ENCODE measurements at places on chromosomes 5 and 9.
A peak's percentile ranks its signal among the peaks of the same experiment; 100 is the strongest.

DNA sequence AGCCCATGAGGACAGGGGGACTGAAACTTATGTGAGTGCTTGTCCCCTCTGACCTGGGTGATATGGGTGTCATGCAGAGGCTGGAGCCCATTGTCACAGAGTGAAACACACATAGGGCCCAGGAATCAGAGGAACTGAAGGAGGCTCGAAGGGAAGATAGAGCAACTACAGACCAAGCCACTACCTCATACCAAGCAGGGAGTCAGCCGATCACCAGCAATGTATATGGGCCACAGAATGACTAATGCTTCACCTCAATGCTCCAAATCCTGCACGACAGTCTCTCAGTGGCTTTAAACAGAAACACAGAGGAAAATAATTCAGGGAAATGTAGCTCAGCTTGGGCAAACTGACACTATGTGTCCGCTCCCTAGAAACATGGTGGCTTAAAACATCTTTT is 8.9 kb upstream of the FBXW11 start:
- no peak for DNase-seq

DNA sequence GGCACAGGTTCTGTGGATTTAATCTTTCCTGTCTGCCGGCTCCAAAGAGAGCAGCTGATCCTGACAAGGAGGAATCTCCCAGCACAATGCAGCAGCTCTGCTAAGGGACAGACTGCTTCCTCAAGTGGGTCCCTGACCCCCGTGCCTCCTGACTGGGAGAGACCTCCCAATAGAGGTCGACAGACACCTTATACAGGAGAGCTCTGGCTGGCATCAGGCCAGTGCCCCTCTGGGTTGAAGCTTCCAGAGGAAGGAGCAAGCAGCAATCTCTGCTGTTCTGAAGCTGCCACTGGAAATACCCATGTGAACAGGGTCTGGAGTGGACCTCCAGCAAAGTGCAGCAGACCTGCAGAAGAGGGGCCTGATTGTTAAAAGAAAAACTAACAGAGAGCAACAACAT is 630.2 kb upstream of the FTMT start:
- no peak for DNase-seq

DNA sequence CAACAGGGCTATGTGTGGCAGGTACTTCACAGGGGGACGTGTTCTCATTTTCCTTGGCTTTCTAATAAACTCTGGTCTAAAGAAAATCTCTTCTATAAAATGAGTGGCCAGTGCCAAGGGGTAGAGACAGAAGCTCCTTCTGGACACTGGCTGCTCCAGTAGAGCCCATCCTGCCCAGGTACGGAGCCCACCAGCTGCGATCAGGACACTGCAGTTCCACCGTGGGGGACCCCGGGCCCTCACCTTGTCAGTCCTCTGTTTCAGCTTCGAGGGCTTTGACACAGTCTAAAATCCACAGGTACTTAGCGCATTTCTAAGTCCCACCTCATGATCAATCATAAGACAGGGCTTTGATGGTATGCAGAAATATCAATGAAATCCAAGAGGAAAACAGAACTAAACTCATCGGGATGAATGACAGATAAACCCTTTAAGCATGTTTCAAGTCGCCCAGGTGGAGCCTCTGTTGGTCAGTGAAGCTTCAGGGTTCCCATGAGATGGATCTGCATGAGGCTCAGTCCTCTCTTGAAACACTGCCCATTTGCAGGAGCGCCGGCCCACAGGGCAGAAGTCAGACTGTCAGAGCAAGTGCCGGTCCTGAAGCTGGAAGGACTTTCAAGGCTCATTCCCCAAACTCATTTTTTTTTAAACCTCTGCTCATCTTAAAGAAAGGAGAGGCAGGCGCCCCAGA is 20.3 kb upstream of the TERT start:
- no peak for DNase-seq

DNA sequence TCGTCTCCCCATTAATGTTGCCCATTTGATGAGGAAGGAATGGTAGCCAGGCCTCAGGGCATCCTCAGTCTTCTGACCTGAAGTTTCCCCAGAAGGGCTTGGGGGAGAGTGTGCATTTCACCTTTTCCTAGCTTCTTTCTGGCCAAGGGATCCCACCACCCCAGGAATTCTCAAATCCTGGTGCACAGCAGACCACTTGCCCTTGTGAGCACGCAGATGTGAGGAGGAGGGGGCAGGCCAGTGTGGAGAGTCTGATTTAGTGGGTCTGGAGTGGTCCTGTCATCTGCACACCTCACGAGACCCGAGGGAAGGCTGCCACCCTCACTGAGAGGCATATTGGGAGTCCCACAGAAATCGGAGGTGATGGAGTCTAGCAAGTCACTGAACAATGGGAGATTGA is 64.3 kb downstream of the CXXC5 start:
- DNase-seq, result no peak

- no peak for DNase-seq
Measured at GRCh38 chr9:119951090-119951489, 581.9 kb upstream of the BRINP1 start.

DNA sequence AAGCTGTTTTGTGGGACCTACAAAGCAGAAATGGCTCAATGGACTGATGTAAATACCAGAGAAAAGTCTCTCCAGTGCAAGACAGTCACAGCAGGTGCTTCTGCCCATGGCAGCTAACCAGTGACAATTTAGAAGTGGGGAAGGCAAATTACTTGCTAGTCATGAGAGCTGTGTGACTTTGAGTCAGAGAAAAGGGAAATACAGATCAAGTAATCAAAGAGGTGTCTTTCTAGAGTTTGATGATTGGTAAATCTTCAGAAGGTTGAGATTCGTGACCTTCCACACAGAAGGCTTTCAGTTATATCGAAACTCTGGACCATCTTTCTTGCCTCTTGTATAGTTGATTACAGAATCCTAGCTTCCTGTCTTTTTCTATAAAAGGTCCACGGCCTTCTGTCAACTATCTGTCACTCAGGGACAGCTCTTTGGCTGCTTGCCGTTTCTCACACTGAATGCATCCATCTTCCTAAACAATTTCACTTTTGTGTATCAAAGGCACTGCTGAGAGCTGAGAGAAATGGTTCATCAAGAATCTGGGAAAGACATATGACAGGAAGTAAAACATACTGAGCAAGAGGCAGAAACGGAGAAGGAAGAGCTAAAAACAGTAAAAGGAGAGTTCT is 993.9 kb upstream of the ACO1 start:
- DNase-seq, result no peak

GRCh38 chr5:173963182-173963838 is 25.7 kb upstream of the C5orf47 start:
- DNase-seq, result no peak

DNA sequence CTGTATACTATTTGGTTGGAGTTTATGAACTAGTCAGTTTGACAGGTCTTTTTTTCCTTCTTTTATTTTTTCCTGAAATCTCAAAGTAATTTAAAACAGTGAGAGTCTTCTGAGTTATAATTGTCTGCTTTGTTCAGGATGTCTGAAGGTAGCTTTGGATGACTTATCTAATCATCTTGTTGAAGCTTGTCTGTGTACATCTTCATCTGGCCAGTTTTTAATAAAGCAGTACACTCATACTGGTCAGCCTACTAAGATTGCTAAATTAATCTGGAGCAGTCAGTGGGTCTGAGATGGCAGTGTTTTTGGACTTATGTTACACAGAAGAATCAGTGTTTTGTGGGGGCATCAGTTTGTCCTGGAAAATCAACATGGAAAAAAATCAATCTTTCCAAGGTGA is 482.4 kb downstream of the CDH10 start:
- no peak for DNase-seq

- DNase-seq, result no peak
Measured at GRCh38 chr5:127358284-127358683, 67.7 kb downstream of the MEGF10 start.

- DNase-seq, result no peak
Measured at GRCh38 chr9:134002796-134003195, 10.7 kb upstream of the VAV2 start.

DNA sequence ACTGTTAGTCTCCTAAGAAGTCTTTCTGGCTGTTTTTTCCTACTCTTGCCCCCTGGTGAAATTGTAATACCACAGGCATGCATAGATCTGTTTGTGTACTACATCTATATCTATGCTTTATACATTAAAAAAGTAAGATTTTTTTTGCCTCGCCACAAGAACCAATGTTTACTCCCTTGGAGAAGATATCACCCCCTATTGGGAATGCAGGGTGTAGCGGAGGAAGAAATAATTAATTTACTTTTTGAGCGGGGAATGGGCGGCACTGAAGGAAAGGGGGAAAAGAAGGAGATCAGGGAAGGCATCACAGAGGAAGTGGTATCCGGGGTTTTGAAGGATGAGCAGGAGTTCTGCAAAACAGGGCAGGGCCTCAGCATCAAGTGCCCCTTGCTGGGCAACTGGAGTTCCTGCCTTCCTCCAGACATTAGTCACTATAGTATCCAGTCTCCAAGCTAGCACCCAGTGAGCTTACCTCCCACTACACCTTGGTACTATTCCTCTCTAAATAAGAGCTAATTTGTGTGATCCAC is 134.9 kb downstream of the GABBR2 start:
- no peak for DNase-seq

GRCh38 chr5:176743136-176743861 is 67.1 kb upstream of the UNC5A start:
- no peak for DNase-seq

DNA sequence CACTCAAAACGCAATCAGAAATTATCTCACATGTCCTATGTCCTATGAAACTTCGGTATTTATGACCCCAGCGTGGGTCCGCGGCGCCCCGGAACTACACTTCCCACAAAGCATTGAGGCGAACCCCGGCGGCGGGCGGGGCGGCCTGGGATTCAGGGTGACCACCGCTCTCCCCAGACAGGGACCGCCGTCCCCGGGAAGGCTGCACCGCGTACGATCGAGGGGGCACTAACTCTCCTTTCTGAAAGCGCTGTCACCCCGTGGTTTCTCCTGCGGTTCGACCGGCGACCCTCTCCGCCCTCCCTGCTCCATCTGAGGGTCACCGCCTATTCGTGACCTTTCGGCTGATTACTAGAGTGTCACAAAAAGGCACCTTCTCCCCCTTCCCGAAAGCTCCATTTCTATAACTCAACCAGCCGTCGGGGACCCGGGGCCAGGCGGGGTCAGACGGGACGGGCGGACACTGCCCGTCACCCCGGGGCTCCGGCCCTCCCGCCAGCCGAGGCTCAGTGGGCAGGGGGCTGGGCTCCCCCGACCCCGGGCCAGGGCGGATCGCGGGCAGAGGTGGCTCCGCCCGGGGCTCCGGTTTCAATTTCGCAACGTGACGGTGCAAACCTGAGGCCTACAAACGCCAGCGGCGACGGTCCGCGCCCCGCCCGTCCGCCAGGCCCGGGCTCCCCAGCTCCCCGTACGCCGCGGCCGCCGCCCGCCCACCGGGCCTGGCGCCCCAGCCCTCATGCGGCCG is 1.3 kb downstream of the ECPAS start:
- peak; percentile 57 for DNase-seq

DNA sequence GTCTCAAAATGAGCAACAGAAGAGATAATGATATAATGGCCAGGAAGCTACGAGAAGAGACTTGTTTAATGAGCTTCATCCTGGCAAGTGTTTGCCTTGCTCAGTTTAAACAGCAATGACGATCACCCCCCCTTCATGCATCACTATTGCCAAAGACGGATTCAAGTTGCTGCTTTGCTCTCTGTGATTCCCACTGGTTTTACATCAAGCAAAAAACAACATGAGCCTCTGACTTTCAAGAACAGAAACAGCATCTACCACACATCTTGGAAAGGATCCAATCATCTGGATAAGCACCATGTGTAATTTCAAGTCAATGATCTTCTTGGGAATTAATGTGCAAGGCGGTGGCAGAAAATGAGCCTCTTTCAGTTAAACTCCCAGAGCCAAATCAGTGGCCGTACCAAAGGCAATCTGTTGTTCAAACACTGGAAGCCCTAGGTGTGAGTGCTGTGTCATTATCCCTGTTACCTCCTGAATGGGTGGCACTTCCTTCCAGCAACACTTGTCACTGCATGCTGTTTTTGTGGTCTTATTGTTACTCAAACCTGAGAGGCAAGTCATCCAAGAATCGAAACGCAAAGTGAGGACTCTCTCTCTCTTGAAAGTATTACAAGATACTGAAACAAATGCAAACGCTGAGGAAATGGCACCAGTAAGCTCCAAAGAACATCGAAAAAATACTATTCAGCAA is 72.8 kb downstream of the MED27 start:
- peak; percentile 4 for DNase-seq

DNA sequence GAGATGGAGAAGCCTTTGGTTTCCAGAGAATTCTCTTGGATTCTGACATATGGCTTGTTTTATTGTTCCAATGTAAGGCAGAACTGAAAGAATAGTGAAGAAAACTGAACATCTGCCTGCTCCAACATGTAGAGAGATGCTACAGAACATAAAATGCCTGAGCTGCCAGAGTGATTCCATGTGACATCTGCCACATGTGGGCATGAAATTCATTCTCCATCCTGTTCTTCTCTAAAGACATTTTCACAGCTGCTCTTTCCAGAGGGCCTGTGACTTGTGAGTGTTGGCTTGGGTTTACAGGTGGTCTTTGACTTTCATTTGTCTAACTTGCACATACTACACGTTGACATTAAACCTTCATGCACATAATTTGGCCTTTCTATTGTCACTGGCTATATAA is 33.7 kb upstream of the TXN start:
- no peak for DNase-seq

- no peak for DNase-seq
Measured at GRCh38 chr5:118379470-118379869, 608.9 kb downstream of the DTWD2 start.

- no peak for DNase-seq
Measured at GRCh38 chr5:171445644-171446516, 26.4 kb downstream of the FGF18 start.

DNA sequence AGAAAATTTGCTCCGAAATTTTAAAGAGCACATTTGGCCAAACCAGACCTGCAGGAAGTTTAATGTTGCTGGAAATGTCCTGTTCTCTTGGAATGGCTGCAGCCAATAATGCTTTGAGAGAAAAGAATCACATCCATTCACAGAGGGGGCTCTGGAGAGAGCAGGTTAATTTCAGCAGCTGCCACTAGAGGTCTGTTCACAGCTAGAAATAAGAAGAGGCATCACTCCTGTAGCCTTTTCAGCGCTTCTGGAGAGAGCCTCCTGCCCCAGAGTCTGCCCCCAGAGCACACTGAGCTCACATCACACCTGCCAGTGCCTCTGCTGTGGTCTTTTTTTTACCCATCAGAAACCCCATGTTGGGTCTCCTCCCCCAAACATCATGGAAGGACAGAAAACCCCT is 124.8 kb upstream of the RAD23B start:
- DNase-seq, result peak; percentile 36

DNA sequence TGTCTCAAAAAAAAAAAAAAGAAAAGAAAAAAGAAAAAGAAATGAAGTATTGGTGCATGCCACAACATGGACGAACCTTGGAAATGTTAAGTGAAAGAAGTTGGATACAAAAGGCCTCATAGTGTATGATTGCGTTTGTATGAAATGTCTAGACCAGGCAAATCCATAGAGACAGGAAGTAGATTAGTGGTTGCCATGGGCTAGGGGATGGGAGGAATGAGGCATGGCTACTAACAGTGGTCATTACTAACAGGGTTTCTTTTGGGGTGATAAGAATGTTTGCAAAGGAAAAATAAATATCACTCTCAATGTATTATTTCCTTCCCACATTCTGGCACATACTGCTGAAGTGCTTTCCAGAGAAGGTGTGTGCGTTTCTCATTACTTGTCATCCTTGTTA is 44.1 kb downstream of the UGCG start:
- DNase-seq, result no peak

- no peak for DNase-seq
Measured at GRCh38 chr9:109733690-109734089, 46.3 kb upstream of the PALM2AKAP2 start.

- no peak for DNase-seq
Measured at GRCh38 chr5:56673171-56673570, 142.2 kb upstream of the MAP3K1 start.

Measured in ACHN (cell line).